ENCODE measurements at places on chromosomes 1 and 21. TPM values are rescaled to one million over a fixed set of nuclear protein-coding genes. Genes with fewer than 3 reads are reported as not detected.

DNA sequence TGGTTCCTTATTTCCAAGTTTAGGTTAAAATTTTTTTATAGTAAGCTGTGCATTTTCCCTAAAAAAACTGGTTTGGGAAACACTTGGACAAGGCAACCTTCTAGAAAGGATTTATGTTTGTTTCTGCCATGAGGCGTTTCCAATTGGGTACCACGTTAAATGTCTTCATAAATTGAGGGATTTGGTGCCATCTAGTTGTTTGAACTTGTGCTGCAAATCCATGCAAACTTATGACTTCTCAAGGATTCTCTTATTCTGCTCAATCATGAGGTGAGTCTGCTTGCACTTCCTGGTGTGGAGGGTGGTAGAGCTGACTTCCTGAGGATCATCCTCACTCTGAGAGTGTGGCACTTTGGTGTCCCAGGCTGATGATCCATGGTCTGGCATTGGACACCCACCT, 123.3 kb downstream of the PCNX2 start:
- DNase-seq = no peak

DNA sequence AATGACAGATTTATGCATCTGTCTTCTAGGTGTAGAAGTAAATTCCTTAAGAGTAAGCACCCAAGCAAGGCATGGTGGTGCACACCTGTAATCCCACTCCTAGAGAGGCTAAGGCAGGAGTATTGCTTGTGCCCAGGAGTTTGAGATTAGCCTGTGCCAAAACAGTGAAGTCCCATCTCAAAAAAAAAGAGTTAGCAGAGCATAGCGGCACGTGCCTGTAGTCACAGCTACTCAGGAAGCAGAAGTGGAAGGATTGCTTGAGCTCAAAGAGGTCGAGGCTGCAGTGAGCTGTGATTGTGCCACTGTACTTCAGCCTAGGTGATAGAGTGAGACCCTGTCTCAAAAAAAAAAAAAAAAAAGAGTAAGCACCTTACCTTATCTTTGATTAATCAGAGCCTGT, 15.1 kb upstream of the TIPRL start:
- no peak for DNase-seq

Gene BTBD8
- polyA plus RNA-seq = 4.4 TPM

GRCh38 chr1:175862408-175862807, 119.0 kb upstream of the TNR start:
- DNase-seq = no peak

DNA sequence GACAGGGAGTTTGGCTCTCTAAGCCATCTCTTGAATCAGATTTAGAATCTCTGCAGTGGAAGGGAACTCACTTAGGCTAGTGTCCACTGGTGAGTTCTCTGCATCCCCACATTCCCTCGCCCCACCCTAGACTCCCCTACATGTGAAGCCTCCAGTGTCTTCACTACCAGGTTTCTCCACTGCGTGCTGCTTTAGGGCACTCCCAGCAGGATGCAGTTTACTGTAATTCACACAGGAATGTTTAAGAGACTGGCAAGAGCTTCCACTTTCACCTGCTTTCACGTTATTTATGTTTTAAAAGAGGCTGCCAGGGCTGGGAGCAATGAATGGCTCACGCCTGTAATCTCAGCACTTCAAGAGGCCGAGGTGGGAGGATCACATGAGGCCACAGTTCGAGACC, 60.2 kb downstream of the KAZN start:
- DNase-seq = no peak

- no peak for DNase-seq
Measured at GRCh38 chr21:25409978-25410377, 197.3 kb downstream of the MRPL39 start.

DNA sequence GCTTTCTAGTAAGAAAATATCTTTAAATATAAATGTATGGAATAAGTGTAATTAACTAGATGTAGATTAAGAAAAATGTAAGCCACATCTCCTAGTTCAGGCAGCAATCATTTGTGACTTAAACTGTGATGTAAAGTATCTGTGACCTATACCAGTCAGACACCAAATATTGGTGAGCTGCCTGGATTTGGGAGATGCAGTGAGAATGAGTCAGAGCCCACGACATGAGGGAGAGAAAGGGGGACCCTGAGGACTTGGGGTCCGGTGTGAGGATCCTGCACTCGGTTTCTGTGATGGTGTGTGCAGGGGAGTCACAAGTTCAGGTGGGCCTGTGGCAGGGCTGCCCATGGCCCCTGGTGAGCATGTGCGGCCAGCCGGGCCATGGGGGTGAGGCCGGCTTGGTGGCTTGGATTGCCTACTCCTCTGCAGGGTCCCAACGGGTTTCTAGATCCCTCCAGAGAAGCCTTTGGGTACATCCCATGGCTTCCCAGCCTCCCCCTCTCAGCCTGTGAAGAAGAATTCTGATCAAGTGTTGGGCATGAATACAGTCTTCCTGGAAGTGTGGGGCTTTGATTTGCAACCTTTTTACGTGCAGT, 19.0 kb upstream of the ABCG1 start:
- DNase-seq = no peak

Gene RRP15
- polyA plus RNA-seq = 18.7 TPM

GRCh38 chr1:199945591-199945990, 81.9 kb upstream of the NR5A2 start:
- DNase-seq = no peak

GRCh38 chr1:115879977-115880376, 39.1 kb upstream of the NHLH2 start:
- no peak for DNase-seq

Gene CRNN
- not detected for polyA plus RNA-seq

DNA sequence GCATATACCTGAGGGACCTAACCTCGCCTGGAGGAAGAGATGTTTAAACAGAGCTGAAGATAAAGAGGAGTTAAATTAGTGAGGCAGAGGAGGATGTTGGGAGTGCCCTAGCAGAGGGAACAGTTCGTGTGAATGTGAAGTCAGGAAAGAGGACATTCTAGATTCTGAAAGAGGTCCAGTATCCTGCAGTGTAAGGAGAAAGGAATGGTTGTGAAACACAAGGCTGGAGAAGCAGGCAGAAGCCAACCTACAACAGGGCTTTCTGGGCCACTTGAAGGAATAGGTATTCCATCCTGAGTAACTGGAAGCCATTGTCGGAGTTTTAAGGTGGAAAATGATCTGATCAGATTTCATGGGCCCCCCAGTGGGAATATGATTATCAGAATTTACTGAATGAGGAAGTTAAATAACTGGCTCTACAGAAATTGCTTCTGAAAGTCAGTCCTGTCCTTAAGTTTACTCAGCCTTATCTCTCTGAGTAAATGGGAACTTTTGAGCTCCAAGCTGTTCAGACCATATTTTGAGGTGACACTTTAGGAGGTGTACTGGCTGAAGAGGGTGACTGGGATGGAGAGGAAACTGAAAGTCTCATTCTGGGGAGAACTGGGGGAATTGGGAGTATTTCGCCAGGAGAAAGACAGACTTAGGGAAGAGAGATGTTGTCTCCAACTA, 24.4 kb upstream of the FAAH start:
- no peak for DNase-seq

Gene TFF2
- not detected for polyA plus RNA-seq

DNA sequence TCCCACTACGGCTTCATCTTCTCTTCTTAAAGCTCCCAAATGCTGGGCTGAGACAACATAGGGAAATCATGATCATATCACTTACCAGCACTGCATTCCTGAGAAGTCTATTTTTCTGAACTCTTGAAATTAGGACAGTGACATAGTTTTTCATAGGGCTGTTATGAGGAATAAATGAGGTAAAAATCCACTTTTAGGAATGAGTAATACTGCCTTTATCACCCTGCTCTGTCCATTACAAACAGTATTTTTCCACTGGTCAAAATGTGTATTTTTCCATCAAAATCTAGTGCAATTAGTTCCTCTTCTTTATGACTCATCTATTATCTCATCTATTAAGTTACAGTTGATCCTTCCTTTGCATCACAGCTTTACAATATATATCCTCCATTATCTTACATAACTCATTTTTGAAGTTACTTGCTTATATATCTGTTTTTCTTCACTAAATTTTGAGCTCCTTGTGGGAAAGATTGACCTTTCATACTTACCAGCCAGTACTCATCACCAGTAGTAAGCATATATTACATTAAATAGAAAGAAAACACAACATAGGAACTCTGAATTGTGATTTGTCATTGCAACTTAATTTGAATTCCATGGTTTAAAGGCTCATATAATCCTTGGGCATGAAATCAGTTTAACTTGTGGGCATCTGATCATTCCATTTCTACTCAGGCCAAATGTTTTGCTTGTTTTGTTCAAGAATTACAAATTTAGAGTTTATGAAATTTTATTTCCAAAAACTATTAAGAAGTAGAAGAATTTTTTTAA, 37.1 kb downstream of the PRRX1 start:
- no peak for DNase-seq

DNA sequence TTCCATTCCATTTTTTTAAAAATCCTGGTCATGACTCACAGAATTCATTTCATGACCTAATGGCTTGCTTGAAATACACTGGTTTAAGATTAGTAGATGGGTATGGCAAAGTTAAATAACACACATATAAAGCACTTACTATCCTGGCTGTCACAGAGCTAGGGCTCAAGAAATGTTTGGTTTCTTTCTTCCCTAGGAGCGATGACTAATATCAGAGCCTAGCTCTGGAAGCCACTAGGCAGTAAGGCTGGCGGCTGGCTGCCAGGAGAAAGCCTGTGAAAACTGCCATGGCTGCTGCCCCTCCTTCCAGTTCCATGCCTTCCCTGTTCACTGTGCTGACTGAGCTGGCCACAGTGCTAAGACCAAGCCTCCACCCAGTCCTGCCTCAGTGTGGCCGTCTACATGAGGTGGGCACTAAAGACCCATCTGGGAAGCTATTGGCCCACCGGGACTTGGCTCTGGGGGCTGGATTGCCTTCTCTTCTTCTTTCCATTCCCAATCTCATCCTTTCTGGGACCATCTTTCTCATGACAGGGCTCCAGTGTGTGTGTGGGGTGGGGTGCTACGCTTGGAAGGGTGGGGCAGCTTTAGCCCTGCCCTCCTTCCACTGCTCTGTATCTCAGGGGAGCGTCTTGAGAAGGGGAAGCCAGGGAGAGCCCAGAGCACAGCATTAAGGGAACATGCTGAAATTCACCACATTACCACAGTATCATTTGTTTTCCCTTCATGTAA, 10.8 kb upstream of the ASCL5 start:
- peak; percentile 51 for DNase-seq

DNA sequence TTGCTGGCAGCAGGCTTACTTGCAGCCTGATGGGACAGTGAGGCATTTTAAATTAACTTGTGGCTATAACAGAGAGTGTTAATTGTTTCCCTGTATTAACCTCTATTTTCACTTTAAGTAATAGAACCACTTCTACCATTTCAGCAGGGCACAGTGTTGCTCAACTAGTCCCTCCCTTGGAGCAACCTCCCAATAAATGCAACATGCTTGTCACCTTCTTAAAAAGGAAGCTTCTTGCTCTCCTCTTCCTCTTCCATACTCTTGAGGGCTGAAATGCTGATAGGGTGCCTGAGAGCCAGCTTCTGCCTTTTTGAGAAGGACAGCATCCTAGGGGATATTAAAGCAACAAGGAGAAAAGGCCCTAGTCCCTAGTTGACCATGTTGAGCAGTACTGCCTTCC, 52.1 kb downstream of the C4BPA start:
- DNase-seq = no peak

DNA sequence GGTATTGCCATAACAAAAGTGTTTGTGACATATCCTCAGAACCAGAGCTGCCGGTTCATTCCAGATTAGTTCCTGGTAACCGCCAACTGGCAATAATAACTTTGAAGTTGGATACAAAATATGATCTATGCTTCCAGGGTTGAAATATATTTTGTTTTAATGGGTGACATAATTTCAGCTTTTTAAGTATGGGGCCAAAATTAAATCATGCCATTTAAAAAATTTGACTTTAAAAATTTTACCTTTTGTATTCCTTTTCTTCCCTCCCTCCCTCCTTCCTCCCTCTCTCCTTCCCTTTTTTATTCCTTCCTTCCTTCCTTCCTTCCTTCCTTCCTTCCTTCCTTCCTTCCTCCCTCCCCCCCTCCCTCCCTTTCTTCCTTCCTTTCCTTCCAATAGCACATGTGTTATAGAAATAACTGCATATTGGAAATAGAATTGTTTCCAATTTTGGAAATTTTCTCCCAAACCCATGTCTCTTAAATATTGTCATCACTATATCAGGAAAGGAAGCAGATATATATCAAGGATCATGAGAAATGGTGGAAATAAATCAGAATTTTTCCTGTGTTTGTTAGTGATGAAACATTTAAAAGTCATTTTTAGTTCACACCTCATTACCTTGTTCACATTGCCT, 12.0 kb upstream of the KIFAP3 start:
- DNase-seq = no peak

GRCh38 chr1:202286622-202287097, 55.1 kb downstream of the UBE2T start:
- DNase-seq = no peak

Gene HPCA
- polyA plus RNA-seq = 0.92 TPM

DNA sequence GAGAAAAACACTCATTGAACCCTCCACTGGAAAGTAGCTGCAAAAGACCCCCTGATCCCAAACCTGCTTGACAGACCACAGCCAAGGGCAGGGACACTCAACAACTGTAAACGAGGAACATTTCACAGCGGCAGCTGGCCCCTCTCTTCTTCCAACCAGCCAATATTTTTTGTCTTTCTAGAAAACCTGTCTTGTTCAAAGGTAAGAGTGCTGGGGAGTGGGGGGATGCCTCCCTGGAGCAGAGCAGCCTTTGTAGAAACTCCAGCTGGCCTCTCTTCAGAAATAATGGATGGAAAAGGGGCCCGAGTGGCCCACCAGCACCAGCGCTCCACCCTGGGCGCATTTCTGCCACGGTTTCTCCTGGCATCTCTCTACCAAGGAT, 384.0 kb downstream of the RRAGC start:
- no peak for DNase-seq

DNA sequence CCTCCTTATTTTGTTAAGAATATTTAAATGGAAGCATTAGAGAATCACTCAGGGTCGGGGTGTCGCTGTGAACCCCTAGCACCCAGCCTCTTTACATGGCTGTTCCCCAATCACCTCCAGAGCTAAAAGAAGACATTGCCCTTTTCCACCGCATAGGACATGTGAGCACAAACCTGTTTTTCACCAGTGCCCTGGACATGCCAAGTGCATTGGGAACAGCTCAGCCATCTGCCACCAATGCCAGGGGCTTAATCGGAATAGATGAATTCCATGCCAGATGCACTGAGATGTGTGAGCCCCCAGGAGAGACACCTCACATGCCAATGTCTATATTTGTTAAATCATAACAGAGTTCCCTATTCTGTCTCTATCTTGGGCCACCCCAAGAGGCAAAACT, 33.3 kb downstream of the EIF2D start:
- no peak for DNase-seq

DNA sequence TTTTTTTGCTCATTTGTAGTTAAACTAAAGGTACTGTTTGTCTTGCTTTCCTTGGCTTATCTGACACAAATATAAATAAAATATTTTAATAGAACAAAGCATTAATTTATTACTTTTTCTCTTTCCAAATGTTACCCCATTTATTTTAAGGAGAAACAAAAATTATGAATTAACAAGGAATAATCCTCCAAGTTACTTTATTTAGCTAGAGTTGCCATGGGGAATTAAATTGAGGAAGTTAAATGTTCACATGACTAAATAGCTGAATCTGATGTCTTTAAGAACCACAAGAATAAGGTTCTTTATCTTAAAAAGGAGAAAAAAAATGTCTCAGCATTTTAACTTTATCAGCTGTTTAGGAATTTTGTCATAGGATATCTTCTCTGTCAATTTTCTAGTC, 12.3 kb downstream of the ATG4C start:
- DNase-seq = no peak

- no peak for DNase-seq
Measured at GRCh38 chr1:18079941-18080735, 27.5 kb upstream of the IGSF21 start.

Gene PBXIP1
- 175 TPM for polyA plus RNA-seq

- DNase-seq = no peak
Measured at GRCh38 chr1:65946960-65947359, 154.3 kb downstream of the PDE4B start.

GRCh38 chr1:235821361-235821981, 45.2 kb downstream of the LYST start:
- no peak for DNase-seq

Data from hindlimb muscle (tissue), 1 donor.